GM18507 (cell line): ENCODE measurements at places on chromosomes 12 and 14.

DNA sequence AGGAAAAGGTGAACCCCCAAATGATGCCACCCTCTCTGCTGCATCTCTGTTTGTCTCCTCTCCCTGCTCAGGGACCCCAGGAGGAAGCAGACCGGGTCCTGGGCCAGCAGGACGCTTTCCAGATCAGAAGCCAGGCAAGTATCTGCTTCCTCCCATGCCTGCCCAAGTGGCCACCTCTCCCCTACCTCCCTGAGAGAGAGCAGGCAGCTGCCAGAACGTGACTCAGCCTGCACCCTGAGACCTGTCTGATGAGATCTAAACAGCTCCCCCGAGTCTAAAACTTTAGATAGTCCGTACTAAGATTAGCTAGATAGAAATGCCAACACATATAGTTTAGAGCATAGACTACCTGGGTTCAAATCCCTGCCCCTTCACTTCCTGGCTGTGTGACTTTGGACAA lies 31.2 kb upstream of the OAS1 start:
- no peak for DNase-seq

GRCh38 chr14:101350691-101351090 lies 210.6 kb upstream of the DIO3 start:
- DNase-seq = no peak

- DNase-seq = no peak
These were observed 16.3 kb upstream of the FLVCR2 start for GRCh38 chr14:75562089-75562488.

DNA sequence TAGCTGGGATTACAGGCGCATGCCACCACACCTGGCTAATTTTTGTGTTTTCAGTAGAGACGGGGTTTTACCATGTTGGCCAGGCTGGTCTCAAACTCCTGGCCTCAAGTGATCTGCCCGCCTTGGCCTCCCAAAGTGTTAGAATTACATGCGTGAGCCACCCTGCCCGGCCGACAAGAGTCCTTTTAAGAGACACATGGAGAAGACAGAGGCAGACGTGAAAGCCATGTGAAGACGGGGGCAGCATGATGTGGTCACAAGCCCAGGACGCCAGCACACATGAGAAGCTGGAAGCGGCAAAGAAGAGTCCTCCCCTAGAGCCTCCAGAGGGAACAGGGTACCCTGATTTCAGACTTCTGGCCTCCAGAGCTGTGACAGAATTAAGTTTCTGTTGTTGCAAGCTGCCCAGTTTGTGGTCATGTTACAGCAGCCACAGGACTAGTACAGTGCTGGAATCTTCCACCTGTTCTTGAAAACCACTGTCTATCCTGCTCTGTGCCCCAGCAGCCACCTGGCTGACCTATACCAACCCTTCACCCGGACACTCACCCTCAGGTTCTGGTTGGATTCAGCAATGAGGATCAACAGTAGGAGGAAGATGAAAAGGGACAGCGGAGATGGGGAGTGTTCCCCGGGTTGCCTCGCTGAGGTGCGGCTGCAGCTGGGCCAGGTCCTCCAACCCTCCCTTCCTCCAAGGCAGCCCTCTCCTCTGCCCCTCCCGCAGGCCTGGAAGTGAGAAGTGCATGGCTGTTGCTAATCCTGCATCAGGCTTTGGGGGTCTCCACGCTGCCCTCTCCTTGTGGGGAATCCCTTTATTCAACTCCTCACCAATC lies 16.9 kb downstream of the VPS37B start:
- no peak for DNase-seq

- no peak for DNase-seq
These were observed 494 bp downstream of the GCH1 start for GRCh38 chr14:54902143-54902520.
